ENCODE measurements at places on chromosomes 7 and 10.

- no peak for DNase-seq
Observed at GRCh38 chr10:22365644-22366434, 20.5 kb downstream of the SPAG6 start.

GRCh38 chr10:19469521-19469920 is 346.7 kb upstream of the PLXDC2 start:
- DNase-seq, result no peak

GRCh38 chr7:7181519-7182155 is 707 bp upstream of the C1GALT1 start:
- peak; percentile 9 for DNase-seq

- no peak for DNase-seq
Observed at GRCh38 chr10:74923556-74923955, 97.2 kb downstream of the KAT6B start.

GRCh38 chr10:12906051-12906541 is 95.4 kb downstream of the CCDC3 start:
- DNase-seq, result no peak

DNA sequence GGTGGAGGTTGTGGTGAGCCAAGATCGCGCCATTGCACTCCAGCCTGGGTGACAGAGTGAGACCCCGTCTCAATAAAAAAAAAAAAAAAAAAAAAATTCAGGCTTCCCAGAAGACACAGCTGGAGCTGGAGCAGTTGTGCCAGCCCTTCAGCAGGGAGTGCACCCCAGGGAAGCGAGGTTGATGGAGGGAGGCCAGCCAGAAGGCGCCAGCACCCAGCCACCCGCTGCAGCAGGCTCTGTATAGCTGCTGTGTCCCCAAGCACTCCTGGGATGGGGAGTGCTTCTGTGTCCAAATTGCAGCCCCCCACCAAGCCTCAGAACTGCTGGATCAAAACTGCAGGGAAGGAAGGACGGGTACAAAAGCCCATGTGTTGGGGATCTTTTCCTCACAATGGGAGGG is 47.8 kb downstream of the COBL start:
- DNase-seq, result no peak

GRCh38 chr7:82105463-82105862 is 335.6 kb upstream of the HGF start:
- DNase-seq, result no peak

DNA sequence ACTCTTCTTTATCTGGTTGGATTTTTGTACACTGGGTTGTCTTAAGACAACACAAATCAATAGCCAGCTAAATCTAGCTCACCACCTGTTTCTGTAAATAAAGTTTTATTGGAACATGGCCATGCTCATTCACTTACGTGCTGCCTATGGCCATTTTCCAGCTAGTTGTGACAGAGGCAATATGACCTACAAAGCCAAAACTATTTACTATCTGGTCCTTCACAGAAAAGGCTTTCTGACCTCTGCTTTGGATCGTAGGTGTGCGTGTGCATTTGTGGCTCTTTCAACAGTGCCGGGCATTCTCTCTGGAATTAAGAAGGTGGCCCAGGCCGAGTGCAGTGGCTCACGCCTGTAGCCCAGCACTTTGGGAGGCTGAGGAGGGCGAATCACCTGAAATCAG is 45.5 kb downstream of the NRAP start:
- no peak for DNase-seq

DNA sequence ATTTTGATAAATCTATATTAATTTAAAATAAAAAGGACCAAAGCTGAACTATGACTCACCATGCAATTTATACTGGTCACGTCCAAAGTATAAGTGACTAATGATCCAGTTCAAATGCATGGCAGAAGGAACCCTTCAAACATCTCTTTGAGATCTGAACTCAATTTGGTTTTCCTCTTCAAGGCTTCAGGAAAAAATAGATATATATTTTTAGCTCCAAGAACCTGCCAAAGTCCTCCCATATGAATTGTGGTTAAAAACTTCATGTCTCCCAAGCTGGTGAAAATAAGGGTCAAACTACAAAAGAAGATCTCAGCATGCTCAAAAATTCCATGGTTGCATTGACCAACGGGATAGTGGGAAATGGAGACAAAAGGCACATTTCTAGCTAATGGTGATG is 34.6 kb upstream of the PDE1C start:
- DNase-seq, result no peak

- no peak for DNase-seq
Observed at GRCh38 chr10:43204042-43204942, 62.6 kb downstream of the RASGEF1A start.

- DNase-seq, result no peak
Observed at GRCh38 chr10:116183733-116184511, 89.1 kb downstream of the GFRA1 start.

DNA sequence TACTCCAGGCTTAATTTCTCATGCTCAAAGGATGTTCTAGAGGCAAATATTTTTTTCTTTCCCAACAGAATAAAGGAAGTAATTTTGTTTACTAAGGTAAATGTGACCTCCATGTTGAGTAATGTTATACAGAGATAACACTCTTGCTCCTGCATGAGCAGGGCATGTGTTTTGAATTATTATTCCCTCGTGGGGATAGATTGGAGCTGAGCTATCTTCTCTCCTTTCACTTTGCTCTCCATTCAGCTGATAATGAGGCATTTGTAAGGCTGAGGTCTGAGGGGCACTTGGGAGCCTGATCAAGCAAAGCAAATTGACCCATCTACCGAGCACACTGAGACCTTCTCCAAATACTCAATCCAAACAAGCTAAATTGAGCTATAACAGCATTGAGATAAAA is 50.7 kb upstream of the GHITM start:
- DNase-seq, result no peak

GRCh38 chr10:46218921-46219320 is 67.9 kb upstream of the ANTXRL start:
- no peak for DNase-seq

- no peak for DNase-seq
Observed at GRCh38 chr10:124592736-124593430, 131.3 kb downstream of the LHPP start.

DNA sequence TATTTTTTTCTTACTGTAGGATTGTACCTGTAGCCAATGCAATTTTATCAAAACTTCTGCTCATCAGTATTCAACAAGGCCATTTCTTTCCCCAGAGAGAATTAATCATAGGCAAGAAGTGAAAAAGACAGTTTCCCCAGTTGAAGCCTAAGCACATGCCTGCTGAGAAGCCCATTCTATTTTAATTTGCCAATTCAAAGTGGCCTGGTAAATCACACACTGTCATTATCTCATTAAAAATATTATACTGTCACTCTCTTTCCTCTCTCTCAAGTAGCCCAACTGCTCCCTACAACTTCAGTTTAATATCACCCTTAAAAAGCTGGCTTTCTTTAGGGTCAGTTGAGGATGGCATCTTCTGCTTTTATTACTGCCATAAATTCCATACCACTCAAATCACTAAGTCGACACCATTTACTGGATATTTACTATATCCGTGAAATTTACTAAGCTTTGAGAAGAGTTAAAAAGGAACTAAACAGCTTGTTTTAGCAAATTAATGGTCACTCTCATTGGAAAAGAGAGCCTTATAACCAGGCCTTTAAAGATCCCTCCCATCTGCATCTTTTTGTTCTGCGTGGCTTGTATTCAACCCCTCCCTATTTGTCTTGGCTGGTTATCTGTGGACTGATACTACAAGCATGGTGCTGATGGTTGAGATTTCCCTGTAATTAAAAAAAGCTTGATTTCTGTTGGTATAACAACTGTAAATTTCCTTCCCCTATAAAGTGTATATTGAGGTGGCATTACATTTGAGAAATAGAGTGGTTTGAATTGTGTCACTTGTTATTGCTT is 30.6 kb downstream of the COL28A1 start:
- no peak for DNase-seq

DNA sequence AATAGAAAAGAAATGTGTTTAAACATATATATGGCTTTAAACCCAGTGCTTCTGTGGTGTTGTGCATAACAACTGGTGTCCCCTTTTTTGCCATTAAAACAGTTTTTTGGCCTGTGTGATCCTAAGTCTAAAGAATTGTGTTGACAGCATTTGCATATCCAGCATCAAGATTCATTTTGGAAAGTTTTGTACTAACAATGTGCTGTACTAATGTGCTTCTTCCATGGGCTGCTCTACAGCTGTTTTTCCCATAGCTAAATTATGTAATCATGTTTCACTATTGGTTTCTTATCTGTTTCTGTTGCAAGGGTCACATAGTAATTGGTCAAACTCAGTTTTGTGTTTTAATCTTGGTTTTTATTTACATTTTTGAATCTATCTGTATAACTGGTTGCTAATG is 5.5 kb downstream of the CNNM2 start:
- DNase-seq, result no peak

DNA sequence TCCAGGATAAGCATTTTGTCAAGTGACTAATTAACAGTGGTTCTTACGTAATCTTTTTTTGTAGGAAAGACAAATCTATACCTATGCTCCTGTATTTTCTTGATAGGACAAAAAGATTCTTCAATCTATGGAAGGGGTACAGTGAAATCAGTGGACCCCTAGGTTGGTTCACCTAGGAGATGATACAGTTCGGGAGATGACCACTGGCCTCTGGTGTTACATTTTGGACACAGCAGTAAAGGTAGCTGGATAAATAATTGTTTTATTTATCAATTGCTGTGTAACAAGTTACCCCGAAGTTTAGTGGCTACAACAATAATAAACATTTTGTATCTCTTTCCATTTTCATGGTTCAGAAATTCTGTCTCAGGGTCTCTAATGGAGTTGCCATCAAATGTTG is 288.2 kb upstream of the MAGI2 start:
- DNase-seq, result no peak

DNA sequence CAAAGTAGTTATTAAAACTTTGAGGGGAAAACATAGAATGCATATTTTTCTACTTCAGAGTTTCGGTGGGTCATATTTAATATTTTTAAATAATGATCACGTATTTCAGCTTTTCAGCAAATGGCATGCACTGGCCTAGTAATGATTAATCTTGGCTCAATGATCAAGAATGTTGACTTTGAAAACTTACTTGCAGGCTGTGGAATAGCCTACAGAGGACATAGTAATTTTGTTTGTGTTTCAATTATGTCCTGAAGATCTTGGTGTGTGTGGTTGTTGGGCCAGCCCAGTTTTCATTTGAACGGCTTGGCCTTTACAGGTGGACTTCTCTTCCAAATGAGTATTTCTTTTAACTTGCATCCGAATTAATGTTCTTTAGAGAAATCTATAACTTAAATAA is 35.1 kb downstream of the ADD3 start:
- no peak for DNase-seq

- DNase-seq, result no peak
Observed at GRCh38 chr10:69352569-69353264, 64.0 kb downstream of the TACR2 start.
